ENCODE measurements at places on chromosomes 4 and X. TPM values are rescaled to one million over a fixed set of nuclear protein-coding genes. Genes with fewer than 3 reads are reported as not detected.

PHEX gene
- polyA plus RNA-seq, result 18.9 TPM

CLDN34 gene
- 0.12 TPM for polyA plus RNA-seq

GAGE2A gene
- not detected for polyA plus RNA-seq

DCAF12L2 gene
- 2.8 TPM for polyA plus RNA-seq

NPNT gene
- polyA plus RNA-seq, result 49.9 TPM

RRAGB gene
- 28.2 TPM for polyA plus RNA-seq

COX18 gene
- polyA plus RNA-seq, result 11.6 TPM

SPANXB1 gene
- not detected for polyA plus RNA-seq

GPR50 gene
- not detected for polyA plus RNA-seq

ELF4 gene
- polyA plus RNA-seq, result 25.6 TPM

GAGE1 gene
- not detected for polyA plus RNA-seq

Data from ovary (tissue), 10 donors.